Fibroblast of skin of left biceps (primary cell): ENCODE measurements at places on chromosomes 12 and 14.
A peak's percentile ranks its signal among the peaks of the same experiment; 100 is the strongest.

DNA sequence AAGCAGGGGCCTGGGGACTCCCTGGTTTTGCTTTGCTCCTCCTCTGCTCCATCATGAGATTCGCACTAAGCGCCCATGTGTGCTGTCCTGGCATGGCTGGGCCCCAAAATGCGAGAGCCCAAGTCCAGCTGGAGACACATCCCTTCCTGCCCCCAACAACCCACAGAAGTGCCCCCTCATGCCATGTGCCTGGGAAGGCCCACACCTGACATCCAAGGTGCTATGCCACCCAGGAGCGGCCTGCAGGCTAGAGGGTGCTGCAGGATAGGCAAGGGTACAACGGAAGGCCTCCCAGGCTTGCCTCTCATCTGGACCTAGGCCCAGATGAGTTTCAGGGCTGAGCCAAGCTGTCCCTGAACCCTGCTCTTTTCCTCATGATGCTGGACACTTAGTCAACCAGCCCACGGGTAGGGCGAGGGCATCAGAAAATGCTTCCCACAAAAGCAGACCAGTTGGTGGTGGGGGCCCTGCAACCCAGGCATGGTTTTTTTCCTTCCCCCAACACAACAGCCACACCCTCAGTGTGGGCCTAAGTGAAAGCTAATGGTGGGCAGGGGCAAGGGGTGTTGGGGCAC is 13.2 kb upstream of the KRT80 start:
- DNase-seq = no peak

DNA sequence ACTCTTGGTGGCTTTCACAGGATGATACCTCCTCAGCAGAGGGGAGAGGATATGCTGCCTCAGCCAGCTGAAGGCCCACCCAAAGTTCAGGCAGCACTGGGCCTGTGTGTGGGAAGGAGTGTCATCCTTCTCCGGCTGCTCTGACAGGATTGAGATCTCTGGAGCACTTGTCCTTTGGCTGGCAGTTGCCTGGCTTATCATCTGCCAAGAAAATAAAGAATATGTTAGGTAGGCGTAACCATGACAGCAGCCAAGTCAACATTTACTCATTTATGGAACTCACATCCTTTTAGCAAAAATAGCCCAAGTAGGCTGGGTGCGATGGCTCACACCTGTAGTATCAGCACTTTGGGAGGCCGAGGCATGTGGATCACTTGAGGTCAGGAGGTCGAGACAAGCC is 68.5 kb downstream of the PPFIBP1 start:
- DNase-seq = no peak

- no peak for DNase-seq
Observed at GRCh38 chr12:78315028-78315427, 484.3 kb downstream of the NAV3 start.

DNA sequence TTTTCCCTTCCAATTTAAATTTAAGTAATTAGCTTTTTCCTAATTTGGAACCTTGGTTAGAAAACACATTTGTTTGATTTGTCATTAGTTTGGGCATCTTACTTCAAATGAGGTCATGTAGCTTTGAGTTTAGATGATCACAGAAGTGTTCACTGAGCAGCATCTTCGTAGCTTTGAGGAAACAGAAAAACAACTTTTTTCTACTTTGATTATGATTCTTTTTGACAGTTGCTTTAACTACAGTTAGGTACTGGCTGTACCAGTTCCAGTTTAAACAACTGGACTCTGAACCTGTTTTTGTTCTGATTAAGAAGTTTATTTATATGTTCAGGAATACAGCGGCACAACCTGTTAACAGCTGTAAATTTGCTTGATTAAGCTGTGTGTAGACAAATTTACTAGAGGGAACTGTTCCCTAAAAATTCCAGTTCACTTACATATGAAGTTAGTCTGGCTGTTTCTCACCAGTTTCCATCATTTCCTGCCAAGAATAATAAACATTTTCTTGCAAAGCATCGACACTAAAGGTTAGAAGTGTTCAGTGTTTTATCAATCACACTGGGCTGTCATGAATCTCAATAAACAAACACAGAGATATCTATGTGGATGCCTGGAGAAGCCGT is 191.9 kb downstream of the RAD51B start:
- peak; percentile 46 for DNase-seq

- no peak for DNase-seq
Observed at GRCh38 chr14:55265197-55265596, 6.0 kb upstream of the FBXO34 start.

DNA sequence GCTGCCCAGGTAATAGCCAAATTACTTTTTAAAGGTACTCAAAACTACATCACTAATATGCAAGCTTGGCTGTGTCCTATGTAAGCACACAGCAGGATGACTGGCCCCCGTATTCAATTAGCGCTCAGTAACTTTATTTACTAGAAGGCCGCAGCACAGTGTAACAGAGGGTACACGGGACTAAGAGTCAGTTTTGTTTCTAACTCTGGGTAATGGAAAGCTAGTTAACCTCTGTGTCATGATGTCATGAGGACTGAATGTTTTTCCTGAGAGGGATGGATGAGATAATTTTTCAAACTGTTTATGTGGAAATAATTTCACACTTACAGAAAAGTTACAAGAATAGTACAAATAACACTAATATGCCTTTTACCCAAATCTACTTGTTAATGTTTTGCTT is 27.1 kb downstream of the GALNT4 start:
- DNase-seq = no peak

DNA sequence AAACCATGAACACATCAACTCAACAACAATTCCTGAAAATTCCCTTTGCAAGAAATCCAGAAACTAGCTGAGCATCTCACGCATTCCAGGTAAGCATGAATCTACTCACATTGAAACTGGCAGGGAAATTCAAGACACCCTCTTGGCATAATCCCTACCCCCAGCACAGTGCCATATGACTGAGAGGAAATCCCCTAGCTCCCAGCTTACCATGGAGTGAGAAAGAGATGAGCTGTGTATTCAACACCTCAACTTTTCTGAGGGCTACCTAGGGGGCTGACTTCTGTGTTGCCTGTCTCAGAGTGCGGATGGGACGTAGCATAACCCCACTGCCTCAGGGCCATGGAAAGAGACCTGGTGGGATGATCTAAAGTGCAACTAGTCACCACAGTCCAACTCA is 37.7 kb upstream of the GPR132 start:
- DNase-seq = no peak

- no peak for DNase-seq
Observed at GRCh38 chr14:64702493-64703394, 1.5 kb upstream of the PLEKHG3 start.

DNA sequence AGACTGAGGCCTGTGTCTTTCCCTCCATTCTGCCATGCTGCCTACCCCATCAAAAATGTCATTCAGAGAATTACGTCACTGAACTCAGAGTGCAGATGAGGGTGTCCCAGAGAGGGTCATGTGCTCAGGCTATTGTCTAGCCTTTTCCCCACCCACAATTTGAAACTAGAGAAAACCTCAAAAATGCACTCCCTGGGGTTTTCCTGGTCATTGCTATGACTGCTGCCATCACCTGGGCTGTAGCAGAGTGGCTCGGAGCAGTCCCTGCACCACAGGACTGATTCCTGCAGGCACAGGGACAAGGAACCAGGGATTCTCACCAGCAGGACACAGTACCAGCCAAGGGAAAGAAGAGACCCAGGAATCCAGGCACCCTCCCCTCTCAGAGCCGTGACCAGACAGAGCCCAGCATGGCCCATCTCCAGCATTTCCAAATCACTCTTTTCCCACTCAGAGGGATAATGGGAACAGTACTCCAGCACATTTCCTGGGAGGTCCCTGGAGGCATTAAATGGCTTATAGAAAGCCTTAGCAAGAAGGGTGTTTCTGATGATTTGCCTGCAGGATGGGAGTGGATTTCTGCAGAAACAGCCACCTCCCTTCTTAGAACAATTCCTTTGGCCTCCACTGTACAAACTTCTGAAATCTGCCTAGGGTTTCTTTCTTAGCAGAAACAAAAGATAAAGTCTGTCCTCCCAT is 45.9 kb downstream of the VWF start:
- DNase-seq = no peak

DNA sequence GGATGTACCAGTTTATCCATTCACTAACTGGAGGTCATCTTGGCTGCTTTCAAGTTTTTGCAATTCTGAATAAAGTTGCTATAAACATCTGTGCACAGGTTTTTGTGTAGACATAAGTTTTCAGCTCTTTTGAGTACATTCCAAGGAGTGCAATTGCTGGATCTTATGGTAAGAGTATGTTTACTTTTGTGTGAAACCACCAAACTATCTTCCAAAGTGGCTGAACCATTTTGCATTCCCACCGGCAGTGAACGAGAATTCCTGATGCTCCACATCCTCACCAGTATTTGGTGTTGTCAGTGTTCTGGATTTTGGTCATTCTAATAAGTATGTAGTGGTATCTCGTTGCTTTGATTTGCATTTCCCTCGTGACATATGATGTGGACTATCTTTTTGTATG is 150.5 kb upstream of the BCL2L14 start:
- no peak for DNase-seq

GRCh38 chr14:77111021-77111420 is 13.0 kb downstream of the CIPC start:
- no peak for DNase-seq

- DNase-seq = no peak
Observed at GRCh38 chr12:75477137-75477536, 3.4 kb upstream of the GLIPR1 start.

GRCh38 chr12:87085286-87085685 is 829.1 kb upstream of the MGAT4C start:
- DNase-seq = no peak

DNA sequence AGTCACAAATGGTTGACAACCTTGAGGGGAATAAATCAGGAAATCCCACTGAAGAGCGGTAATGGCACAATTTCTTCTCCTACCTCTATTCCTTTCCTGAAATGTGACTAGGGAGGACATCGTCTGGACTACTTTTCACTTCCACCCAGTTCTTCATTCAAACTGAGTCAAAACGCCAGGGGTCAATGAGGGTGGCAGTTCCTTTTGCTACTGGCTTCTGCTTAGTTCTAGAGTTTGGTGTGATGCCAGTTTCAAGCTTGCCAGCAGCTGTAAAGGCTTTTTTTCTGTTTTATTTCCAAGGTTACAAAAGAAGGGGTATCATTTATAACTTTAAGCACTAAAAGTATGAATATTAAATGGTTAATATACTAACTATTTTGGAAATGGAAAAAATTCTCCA is 286.5 kb downstream of the SOX5 start:
- DNase-seq = no peak

GRCh38 chr12:40342010-40342409 is 117.2 kb downstream of the LRRK2 start:
- no peak for DNase-seq

- no peak for DNase-seq
Observed at GRCh38 chr12:71786829-71787228, 32.2 kb downstream of the RAB21 start.
